ENCODE measurements at places on chromosomes 12 and 14.

GRCh38 chr14:59342516-59343484, 122.4 kb downstream of the GPR135 start:
- DNase-seq = no peak

DNA sequence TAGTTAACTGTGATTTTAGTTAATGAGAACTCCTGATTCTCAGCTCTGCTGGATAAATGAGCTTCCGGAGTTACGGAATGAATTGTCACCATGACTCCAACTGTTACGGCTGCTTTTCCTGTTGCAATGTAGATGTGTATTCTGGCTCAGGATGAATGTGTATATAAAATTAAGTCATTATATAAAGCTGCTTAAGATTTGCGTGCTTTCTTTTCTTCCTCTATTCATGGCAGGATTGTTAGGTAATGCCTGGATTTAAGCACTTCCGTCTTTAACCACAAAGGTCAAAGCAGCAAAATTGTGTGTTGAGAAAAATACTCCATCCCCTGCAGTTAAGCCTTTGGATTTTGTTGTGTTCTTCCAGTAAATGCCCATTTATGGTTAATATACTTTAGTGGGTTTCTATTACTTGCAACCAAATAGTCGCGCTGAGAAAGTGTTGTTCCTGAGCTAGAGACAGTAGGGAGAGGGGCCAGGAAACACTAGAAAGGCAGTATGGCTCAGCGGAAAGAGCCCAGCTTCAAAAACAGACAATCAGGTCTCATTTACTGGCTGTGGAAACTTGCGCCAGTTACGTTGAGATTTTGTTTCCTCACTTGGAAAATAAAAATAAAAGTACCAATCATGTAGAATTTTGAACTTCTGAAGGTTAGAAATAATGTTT, 9.4 kb upstream of the CCDC175 start:
- no peak for DNase-seq

DNA sequence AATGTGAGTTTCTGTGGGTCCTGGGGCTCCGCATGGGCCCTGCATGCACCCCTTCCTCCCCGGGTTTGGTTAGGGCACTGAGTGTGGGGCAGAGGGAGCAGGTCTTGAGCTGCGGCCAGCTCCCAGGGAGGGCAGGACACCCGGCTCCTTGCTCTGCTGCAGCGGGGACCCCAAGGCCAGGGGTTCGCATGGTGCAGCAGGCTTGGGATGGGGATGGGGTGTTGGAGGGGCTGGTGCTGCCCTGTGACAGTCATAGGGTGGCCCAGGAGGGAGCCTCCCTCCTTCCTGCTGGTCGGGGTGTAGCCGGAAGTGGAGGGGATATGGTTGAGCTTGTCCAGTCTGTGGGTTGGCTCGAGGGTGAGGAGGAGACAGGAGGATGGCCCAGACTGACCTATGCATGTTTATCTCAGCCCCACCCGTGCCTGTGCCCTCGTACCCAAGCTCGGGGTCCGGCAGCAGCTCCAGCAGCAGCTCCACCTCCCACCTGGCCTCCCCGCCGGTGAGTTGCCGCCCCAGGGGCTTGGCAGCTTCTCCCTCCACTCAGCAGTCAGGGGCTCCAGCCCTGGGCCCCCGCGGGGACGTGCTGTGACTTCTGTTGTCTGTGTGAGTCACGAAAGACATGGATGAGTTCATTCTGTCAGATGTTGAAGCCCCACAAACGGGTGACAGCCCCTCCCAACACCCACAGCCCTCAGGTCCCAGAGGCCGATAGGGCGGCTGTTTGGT, 16.0 kb downstream of the ULK1 start:
- no peak for DNase-seq

- DNase-seq = peak; percentile 82
These were observed 40.0 kb upstream of the SRSF5 start for GRCh38 chr14:69726761-69727511.

DNA sequence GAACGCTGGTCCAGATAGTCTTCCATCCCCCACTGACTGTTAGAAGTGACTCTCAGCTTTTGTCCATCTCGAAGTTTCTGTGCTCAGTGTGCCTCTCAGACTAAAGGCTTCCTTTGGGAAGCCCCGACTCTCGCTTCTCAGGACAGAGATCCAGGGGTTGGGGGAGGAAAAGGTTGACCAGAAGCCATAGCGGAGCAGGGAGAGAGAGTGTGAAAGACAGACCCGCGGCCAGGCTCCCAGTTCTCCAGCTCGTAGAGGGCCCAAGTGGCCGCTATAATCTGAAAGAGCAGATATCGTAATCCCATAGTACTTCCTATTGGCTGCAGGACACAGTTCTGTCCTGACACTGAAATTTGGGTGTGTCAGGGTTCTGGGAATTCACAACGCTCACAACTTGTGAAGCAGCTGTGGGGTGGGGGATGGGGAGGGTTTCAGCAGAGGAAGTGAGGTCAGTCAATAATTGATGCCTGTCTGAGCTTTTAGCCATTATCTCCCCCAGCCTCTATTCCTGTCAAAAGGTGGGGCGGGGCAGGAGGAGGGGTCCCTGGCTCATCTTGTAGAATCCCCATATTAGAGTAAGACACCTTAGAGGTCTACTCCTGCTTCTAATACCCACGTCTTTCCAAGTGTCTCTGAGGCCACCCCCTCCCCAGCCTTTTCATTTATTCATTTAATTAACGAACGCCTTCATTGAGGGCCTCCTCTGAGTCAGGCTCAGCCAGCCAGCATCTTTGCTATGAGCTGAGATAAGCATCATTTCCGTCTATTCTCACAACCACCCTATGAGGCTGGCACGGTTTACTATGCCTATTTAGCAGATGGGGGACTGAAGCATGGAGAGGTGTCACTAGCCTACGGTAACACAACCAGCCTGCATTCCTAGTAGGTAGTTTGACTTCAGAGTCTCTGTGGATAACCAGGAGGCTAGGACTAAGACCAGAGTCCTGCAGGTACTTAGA, 1.6 kb upstream of the ACVRL1 start:
- no peak for DNase-seq

- no peak for DNase-seq
These were observed 43.0 kb upstream of the GNPNAT1 start for GRCh38 chr14:52834440-52834842.

GRCh38 chr14:24612196-24612595, 2.7 kb upstream of the GZMH start:
- DNase-seq = peak; percentile 73

GRCh38 chr12:123363390-123363739, 1.3 kb downstream of the SBNO1 start:
- peak; percentile 39 for DNase-seq

GRCh38 chr12:81573228-81573627, 185.9 kb downstream of the PPFIA2 start:
- no peak for DNase-seq

- DNase-seq = no peak
These were observed 86.4 kb downstream of the GALNT8 start for GRCh38 chr12:4806439-4807115.

DNA sequence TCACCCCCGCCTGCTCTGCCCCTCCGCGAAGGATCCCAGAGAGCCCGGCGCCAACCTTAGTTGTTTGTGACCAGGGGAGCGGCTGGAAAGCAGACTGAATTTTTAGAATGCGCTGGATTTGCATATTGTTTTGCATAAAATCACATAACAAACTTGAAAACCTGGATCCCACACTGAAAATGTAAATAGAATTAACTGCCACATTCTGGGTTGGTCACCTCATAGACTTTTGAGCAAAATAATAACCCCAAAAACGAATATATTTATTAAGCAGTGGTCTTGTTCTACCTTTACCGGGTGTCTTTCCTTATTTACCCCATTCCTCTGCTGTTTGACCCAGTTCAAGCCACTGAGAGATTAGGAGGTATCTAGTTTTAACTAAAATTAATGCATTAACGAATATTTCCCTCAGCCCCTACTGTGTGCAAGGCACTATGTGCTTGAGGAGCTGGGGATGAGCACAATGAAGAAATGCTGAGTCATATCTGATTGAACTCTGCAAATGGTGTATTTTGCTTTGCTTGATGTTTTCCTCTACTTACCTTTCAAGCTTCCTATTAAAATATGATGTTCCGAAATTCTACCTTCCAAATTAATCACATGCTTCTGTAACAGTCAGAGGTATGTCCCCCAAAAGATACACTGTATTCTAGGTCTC, 438 bp upstream of the EGLN3 start:
- DNase-seq = no peak

DNA sequence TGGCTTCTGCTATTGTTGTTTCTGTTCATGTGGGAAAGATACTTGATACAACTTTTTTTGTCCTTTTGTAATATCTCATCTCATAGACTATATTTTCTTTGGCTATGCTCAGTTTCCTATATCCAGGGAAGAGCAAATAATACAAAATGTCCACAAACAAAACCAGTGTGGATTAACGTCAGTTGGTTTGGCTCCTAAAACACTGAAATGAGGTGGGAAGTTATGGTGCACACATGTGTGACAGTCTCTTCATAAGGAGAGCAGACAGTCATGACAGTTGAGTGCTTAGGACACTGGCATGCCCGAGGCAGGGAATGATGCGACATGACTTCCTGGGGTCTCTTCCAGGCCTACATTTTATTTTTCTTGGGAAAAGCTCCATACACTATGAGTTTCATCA, 27.5 kb downstream of the RHOJ start:
- no peak for DNase-seq

DNA sequence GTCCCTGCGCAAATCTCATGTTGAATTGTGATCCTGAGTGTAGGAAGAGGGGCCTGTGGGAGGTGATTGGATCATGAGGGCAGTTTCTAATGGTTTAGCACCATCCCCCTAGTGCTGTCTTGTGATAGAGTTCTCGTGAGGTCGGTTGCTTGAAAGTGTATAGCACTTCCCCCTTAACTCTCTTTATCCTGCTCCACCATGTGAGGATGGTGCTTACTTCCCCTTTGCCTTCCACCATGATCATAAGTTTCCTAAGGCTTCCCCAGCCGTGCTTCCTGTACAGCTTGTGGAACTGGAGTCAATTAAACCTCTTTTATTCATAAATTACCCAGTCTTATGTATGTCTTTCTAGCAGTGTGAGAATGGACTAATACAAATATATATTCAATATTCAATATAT, 303.7 kb upstream of the SEL1L start:
- no peak for DNase-seq

DNA sequence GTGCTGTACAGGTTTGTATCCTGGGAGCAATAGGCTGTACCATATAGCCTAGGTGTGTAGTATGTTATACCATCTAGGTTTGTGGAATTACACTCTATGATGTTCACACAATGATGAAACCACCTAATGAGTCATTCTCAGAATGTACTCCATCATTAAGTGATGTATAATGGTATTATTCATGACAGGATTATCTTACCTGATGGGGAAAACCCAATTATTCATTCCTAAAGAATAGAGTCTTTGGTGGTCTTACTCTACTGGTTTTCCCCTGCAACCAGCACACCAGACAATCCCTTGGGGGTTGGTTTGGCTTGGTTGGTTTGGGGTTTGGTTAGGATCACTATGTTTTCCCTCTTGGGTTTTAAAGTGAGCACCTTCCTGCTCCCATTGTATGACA, 12.6 kb upstream of the OR10P1 start:
- peak; percentile 60 for DNase-seq

- DNase-seq = no peak
These were observed 159.4 kb downstream of the SPTSSA start for GRCh38 chr14:34302654-34303053.

DNA sequence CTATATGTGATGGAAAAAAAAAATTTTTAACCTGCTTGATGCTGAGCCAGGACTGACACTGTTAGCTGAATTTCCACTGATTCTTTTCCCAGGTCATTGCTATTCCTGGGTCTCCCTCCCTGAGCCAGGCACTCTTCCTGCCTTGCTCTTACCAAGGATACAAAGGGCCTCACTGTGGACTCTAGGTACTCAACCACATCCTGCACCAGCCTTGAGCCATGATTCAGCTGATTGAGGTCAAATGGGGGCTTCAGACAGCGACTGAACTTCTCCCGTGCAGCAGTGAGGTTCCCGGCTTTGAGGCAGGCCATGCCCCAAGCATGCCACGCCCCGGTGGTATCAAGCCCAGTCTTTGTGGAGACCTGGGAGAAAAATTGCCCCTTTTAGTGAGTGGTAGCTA, 54.3 kb downstream of the ZFYVE26 start:
- no peak for DNase-seq

- no peak for DNase-seq
These were observed 421 bp downstream of the FCF1 start for GRCh38 chr14:74713395-74713735.

DNA sequence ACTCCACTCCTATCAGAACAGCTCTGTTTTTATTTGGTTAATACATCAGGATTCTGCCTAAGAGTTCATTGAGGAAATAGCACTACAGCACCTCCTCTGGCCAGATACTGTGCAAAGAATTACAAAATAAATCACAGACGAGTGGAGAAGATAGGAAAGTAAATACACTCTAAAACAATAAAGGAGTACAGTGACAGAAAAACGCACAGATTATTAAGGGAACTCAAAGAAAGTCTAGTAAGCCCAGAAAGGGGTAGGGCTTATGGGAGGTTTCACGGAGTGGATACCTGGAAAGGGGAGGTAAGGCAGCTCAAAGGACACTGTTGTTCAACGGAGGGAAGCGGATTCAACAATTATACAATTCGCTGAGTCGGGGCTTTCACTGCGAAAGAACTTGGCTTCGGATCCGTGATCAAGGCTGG, 5.5 kb downstream of the OR10AD1 start:
- DNase-seq = peak; percentile 42

DNA sequence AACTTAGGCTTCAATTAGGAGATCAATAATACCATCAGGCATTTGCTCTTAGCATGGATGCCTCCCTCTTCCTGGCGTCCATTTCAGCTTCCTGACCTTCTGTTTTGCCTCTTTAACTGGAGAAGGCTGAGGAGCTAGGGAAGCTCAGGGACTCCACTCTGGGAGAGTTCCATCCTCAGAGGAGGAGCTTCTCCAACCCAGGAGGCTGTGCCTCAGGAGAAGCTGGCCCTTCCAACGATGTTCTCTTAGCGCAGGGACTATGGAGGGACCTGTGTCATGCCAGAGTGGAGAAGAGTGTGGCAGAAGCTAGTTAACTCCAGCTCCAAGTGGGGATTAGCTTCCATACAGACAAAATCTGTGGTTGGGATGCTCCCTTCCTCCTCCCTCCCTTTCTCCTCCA, 58.0 kb downstream of the KCNA5 start:
- DNase-seq = no peak
